ENCODE measurements at places on chromosomes 13 and 19.

- no peak for DNase-seq
These were observed 281.4 kb downstream of the LHFPL6 start for GRCh38 chr13:39321574-39321973.

DNA sequence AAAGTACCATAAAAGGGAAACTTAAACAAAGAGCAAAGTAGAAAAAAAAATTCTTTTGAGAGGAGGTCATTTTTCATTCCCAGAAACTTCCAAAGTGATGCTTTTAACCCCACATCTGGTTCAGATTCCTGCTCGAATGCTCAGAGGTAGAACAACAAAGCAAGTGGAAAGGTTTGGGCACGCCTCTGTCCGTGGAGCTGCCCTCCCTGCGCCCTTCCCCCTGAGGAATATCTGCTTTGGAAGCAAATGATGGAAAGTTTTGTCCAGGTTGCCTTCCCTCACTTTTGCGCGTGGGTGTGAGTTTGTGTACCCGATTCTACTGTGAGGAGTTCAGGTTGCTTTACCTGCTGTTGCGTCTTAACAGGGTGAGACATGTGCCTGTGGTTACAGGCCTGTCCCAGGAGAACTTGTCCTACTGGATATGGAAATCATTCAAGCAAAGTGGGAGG lies 110.2 kb downstream of the KLF5 start:
- peak; percentile 73 for DNase-seq

GRCh38 chr13:33411312-33411711 lies 125.8 kb upstream of the STARD13 start:
- no peak for DNase-seq

DNA sequence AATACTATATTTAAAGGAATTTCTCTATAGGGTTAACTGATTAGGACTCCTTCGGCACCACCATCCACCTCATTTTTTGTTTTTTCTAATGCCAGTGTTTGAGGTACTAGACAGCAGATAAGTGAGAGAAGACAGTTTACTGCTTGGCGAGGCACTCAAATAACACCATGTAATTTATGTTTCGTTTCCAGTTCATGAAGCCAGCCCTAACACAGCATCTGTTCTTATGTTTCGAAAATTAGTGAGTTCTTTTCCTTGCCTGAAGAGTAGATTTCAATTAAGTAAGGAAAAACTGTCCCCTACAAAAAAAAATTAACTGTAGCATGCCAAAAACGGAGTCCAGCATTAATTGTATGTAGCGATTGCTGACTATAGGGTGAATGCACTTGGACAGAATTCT lies 409.1 kb downstream of the TBC1D4 start:
- no peak for DNase-seq

DNA sequence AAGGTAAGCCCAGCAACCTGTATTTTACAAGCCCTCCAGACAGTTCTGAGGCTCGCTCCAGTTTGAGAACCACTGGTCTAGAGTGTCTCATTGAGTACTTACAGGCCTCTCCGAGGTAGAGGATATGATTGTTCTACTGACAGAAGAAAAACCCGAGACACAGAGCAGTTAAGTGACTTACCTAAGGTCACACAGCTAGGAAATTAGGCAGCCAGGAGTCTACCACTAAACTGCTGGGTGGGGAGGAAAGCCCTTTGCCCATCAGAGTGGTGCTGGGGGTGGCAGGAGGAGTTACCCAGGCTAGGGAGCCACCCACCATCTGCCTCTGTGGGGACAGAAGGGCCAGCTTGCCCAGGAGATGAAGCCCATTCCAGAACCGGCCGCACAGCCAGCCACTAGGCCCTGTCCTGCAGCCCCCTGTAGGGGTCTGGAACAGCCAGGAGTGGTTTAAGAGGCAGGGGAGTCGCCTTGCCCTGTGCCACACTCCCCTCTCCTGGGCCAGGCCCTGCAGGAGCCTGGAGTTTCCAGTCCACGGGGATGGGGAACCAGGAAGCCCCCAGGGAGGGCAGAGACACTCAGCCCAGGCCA lies 703 bp downstream of the RASGRP4 start:
- DNase-seq = no peak

GRCh38 chr19:55118401-55118991 lies 1.1 kb upstream of the PPP1R12C start:
- peak; percentile 38 for DNase-seq

DNA sequence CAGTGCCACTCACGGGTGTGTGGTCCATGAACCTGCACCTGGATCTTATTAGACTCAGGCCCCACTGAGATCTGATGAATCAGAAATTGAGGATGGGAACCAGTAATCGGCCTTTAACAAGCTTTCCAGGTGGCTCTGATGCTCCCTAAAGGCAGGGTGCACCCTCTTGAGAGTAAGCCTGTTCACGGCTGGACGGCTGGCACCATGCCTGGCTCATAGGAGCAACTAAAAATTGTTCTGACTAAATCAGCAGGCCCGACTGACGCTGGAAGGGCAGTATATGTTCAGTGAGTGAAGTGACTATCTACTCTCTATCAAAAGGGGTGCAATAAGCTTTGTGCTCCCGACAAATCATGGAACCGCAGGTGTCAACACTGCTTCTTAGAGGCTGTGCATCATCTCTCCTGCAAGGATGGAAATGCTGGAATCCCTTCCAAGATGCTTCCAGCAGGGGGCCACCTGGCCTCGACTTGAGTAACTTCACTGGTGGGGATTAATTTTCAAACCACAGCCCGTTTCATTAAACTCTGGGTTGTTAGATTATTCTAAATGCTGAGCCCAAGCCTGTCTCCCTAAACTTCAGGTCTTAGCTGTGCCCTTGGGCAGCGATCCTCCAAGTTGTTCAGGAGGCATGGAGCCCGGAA lies 28.4 kb downstream of the TMTC4 start:
- no peak for DNase-seq

All from SW480 (cell line).